ENCODE measurements at places on chromosomes 16 and 17. TPM values are rescaled to one million over a fixed set of nuclear protein-coding genes. Genes with fewer than 3 reads are reported as not detected.
A peak's percentile ranks its signal among the peaks of the same experiment; 100 is the strongest.

Gene KRT17
- 27.3 TPM for polyA plus RNA-seq

Gene RECQL5
- polyA plus RNA-seq: 28.5 TPM

Gene TBC1D3K
- not detected for polyA plus RNA-seq

Gene CLDN9
- 0.91 TPM for polyA plus RNA-seq

Gene TSEN54
- polyA plus RNA-seq: 36.5 TPM

Gene FBXL16
- polyA plus RNA-seq: 5.0 TPM

Gene KREMEN2
- 0.14 TPM for polyA plus RNA-seq

Gene NPIPB6
- 0.14 TPM for polyA plus RNA-seq

Gene RANGRF
- 39.1 TPM for polyA plus RNA-seq

GRCh38 chr16:15816228-15816627 lies 40.6 kb downstream of the MYH11 start:
- DNase-seq: no peak

GRCh38 chr16:13390093-13390985 lies 488.9 kb downstream of the SHISA9 start:
- DNase-seq: no peak

- peak; percentile 66 for DNase-seq
These were observed 9.2 kb downstream of the STAT3 start for GRCh38 chr17:42378959-42379594.

DNA sequence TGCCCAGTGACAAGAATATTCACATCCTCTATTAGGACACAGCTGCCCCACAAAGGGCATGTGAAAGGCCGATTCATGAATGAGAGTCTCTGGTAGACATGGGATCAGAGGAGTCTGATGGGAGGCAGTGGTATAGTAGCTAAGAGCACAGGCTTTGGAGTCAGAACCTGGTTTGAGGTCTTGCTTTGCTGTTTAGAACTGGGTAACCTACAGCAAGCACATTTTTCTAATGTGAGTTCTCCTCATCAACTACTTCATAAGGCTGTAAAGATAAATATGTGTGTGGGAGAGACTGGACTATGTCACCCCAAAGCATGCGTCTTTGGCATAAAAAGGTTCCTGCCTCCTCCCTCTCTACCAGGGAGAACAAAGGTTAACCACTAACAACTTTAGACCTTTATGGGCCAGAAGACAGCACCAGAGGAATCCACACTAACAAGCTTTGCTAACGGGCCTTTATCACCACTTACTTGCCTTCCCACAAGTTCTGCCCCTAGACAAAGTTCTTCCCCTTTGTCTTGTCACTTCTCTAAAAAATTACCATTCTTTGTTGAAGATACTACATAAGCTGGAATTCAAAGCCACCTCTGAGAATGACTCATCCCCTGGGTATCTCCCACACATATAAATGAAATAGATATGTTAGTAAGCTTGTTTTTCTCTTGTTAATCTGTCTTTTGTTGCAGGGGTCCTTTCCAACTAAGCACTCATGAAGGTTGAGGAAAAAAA lies 21.1 kb downstream of the CDR2 start:
- DNase-seq: no peak

- DNase-seq: no peak
These were observed 92.4 kb downstream of the YPEL2 start for GRCh38 chr17:59423903-59424302.

- DNase-seq: no peak
These were observed 37.1 kb downstream of the LDHD start for GRCh38 chr16:75079346-75079926.

DNA sequence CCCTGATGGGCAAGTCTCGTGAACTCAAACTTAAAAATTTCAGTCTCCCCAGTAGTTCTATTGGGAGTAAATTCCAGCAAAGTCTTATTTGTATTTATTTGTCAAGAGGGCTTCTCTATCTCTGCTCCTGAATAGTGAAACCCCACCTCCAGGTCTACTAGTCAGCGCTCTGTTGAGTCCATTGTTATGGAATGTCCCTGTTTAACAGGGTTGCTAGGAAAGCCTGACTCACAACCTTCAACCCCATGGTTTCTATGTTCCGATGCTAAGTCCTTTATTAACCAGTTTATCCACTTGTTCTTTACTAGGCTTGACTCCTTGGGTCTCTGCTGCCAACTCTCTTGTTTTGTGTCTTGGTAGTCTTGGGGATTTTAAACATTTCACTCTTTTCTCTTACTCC lies 250.7 kb upstream of the MYOCD start:
- no peak for DNase-seq

DNA sequence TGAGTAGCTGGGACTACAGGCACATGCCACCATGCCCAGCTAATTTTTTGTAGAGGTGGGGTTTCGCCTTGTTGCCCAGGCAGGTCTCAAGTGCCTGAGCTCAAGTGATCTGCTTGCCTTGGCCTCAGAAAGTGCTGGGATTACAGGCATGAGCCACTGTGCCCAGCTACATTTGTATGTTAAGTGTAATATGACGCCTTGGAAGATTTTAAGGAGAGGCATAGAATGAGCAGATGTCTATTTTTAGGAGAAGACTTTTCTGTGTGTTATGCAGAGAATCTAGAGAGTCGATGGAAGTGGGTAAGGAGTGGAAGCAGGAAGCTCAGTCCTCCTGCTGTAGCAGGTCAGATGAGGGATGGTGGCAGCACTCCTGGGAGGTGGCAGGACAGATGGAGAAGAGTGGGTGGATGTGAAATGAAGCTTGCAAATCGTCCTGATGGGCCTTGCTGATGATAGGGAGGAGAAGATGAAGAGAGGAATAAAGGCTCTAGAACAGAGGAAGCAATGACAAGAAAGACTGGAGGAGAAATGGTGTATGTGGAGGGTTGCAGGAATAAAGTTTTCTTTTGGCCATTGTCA lies 125.3 kb downstream of the SHISA6 start:
- no peak for DNase-seq

- no peak for DNase-seq
These were observed 1.2 kb downstream of the COA3 start for GRCh38 chr17:42797067-42798007.

GRCh38 chr17:81647640-81648012 lies 8.7 kb downstream of the PDE6G start:
- no peak for DNase-seq

DNA sequence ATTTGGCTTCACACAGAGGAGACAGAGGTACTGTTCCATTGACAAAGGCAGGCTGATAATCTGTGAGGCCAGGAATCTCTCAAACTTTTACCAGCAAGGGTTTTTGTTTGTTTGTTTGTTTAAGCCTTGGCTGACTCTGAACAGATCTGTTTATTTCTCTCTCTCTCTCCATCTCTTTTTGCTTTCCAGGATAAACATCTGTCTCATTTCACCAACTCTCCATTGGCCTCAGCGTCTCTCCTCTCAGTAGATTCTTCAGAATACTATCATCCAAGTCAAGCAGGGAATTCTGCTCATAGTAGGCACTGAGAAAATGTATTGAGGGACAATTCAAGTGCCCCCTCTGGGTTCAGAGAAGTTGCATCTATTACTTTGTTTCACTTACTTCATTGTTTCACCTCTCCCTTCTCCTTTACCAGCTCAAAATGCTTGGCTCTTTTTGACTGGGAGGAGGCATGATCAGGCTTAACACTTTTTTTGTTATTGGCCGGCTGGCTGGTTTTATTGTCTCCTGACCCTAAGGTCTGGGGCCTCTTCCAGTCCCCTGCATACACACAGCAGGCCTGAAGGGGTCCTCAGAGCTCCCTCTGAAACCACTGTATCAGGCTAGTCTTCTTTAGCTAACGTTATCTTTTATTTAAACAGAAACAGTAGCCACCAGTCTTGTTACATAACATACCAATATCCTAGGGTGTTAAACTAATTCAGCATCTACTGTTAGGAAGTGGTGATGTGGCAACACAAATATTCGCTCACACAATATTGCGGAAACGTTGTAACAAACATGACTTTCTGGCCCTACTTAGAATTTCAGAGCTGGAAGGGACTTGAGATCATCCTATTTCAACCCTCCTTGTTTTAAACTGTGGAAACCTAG lies 2.0 kb upstream of the YPEL2 start:
- peak; percentile 95 for DNase-seq

- no peak for DNase-seq
These were observed 4.7 kb upstream of the IGSF6 start for GRCh38 chr16:21656795-21657768.

Measured in lung (tissue), 17 donors.